ENCODE measurements at places on chromosomes 16 and 17.

DNA sequence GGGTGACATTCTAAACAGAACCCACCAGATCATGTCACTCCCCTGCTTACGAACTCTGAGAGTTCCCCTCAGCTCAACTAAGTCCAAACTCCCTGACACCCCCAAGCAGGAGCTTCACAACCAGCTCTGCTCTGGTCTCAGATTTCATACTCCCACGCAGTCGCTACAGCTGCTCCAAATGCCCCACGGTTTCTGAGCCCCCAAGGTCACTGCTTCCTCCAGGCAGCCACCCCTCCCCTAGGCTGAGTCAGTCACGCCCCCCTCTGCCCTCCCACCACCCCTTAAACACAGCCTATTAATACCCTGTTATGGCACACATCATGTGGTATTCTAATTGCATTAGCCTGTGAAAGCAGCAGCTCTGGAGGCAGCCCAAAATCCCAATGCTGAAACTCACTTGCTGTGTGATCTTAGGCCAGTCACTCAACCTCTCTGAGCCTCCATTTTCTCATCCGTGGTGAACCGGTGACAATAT lies 51.5 kb downstream of the GSG1L start:
- no peak for DNase-seq

- no peak for DNase-seq
These were observed 531.7 kb upstream of the TOM1L1 start for GRCh38 chr17:54368906-54369305.

GRCh38 chr16:13070268-13070667 lies 168.9 kb downstream of the SHISA9 start:
- no peak for DNase-seq

DNA sequence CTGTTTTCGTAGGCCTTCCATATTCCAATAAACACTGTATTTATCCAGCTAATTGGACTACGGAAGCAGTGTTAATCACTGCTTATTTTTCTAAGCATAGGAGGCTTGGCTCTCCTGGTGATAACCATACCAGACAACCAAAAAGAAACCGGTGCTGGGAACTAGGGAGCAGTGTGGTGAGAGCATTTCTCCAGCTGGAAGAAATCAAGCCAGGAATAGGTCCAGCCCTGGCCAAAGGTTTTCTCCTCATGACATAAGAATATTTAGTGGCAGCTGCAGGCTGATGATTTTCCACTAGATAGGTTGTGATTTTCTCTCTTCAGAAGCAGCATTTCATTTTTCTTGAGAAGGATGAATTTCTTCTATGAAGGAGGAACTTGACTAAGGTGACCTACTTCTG lies 141.5 kb downstream of the TRIM37 start:
- DNase-seq: no peak

GRCh38 chr17:50256826-50257618 lies 17.2 kb upstream of the TMEM92 start:
- no peak for DNase-seq

- no peak for DNase-seq
These were observed 7.3 kb upstream of the NR1D1 start for GRCh38 chr17:40107522-40108174.

- DNase-seq: no peak
These were observed 4.4 kb downstream of the COPRS start for GRCh38 chr17:31854672-31855071.

DNA sequence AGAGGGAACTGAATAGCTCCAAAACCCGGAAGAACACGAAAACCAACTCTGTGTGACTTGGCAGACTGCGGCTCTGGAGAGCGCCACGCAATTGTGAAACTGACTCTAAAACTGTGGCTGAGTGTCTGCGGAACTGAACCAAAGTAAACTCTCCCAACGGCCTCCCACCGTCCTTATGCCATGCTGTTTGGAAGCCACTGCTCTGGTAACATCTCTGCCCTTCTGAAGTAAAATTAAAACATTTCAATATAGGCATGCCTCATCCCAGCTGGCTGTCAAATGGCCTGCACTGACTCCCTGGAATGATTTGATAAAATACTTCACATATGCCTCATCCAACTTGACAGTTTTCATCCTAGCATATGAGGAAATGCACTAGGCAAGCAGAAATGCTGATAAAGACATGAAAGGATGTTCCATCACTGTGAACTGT lies 70.2 kb downstream of the PARN start:
- DNase-seq: no peak

- DNase-seq: no peak
These were observed 453.3 kb downstream of the KCNJ2 start for GRCh38 chr17:70622368-70623260.

- DNase-seq: peak; percentile 33
These were observed at the start of gene EVI2A for GRCh38 chr17:31321481-31321880. Gene EVI2A (minus strand): TSS chr17:31321622. CDS start chr17:31319013, 2,609 bp downstream.

DNA sequence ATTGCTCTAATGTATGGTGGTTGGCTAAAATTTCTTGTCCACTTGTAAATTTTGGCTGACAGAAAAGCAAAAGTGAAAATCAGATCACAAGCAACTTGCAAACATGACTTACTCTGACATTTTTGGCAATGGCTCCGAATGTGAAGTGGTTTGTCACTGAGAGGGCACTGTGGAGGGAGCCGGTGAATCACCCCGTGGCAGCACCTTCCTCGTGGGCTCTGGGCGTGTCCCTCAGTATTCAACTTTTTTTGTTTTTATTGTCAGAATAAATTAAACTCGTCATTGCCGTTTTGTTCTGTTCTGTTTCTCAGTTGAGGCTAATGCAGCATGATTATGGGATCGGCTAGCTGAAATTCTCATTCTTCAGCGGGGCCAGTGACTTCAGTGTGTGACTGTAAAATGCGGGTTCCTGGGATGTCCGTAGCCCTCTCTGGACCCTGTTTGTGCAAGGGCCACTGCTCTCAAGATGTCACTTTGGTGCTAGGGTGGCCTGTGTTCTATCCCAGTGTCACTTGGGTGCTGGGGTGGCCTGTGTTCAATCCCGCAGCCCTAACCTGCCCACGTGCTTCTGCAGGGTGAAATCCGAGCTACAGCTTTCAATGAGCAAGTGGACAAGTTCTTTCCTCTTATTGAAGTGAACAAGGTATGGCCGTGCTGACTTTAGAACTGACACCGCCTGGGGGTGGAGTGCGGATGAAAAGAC lies 48.8 kb downstream of the RPA1 start:
- no peak for DNase-seq

- no peak for DNase-seq
These were observed 15.9 kb downstream of the FAM83G start for GRCh38 chr17:18988546-18989173.

- no peak for DNase-seq
These were observed 149.8 kb upstream of the RPL38 start for GRCh38 chr17:74053712-74054078.

- no peak for DNase-seq
These were observed 2.0 kb downstream of the SMIM22 start for GRCh38 chr16:4796982-4797804.

GRCh38 chr17:20228410-20228809 lies 219.3 kb downstream of the SPECC1 start:
- DNase-seq: no peak

DNA sequence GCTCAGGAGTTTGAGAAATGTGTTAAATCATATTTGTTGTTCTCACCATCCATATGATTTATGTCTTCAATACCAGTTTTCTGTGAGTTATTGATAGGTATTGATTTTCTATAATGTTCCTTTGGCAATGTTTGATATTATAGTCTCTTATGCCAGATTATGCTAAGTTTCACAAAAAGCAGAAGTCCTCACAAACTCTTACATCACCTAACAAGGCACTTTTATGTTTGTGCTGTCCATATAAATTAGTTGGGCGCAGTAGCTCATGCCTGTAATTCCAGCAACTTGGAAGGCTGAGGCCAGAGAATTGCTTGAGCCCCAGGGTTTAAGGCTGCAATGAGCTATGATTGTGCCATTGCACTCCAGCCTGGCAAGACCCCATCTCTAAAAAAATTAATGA lies 12.6 kb upstream of the UQCRC2 start:
- DNase-seq: no peak

DNA sequence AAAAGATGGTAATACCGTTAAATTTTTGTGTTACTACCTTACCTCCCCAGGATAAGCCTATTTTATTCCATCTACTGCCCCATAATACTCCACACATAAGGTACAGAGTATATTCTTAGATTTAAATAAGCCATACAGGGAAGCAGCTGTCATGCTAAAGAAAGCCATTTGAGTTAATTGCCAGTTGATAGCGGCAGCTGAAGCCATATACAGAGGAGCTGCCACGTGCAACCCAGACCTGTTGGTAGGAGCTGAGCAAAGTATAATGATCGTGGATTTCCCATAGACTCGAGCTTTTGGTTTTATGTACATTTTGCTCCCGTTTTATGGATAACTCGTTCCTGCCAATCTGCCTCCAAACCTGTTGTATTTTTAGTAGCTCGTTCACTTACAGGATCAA lies 12.0 kb downstream of the CPSF4L start:
- no peak for DNase-seq

DNA sequence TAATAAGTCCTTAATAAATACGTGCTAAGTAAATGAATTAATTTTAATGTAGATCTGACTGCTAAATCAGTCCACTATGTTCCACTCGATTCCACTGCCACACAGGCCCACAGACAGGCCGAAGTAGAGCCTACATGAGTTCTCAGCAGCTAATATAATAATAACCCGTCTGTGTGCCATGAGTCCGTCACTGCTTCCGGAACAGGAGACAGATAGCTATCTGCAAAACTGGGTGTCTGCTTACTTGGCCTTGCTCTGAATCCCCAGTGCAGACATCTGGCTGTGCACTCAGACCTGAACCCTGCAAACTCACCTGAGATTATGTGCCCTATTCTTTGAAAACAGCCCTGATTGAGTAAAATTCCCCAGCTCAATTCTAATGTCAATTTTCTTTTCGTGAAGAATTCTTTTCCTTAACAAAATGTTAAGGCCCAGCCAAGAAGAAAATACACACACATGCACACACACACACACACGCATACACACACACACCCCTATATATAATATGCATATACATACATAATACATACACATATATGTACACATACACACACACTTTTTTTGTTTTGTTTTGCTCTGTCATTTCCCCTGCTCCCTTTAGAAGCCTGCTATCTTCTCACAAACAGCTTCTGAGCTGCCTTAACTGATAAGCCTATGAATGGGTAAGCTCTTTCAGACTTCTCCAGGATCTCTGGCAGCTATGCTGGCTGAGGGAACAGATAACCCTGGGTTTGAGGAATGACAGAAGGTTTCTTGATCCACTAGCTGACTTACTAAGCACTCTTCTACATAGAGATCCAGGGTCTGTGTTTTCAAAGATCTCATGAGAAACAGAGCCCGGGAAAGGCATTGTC lies 39.8 kb upstream of the TOM1L1 start:
- DNase-seq: no peak

DNA sequence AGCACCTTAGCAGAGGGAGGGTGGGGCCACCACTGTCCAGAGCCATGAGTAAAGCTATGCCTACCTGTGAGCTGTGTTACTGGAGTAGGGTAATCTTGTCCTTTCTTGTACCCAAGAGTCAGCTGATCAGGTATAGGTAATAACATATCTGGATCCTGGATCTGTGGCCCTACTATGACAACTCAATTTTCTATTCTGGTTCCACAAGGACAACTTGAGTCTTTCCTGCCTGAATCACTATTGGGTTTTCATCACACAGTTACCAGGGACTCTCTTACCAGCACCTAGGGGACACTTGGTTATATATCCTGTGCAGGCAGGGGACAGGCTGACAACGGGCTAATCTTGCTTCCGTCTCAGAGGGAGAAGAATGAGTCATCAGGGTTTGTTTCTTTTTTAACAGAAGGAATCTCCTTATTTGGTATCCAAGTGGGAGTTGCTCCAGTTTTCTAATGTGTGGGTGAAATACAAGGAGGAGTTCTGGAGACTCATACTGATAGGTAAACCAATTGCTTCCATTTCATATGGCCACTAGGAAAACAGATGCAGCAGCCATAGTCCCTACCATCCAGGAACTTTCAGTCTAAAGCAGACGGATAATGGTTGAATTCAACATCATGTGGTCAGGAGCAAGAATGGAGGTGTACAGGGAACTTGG lies 6.8 kb downstream of the ZNF267 start:
- DNase-seq: no peak

GRCh38 chr17:64281962-64282752 lies 19.1 kb upstream of the TEX2 start:
- peak; percentile 44 for DNase-seq

DNA sequence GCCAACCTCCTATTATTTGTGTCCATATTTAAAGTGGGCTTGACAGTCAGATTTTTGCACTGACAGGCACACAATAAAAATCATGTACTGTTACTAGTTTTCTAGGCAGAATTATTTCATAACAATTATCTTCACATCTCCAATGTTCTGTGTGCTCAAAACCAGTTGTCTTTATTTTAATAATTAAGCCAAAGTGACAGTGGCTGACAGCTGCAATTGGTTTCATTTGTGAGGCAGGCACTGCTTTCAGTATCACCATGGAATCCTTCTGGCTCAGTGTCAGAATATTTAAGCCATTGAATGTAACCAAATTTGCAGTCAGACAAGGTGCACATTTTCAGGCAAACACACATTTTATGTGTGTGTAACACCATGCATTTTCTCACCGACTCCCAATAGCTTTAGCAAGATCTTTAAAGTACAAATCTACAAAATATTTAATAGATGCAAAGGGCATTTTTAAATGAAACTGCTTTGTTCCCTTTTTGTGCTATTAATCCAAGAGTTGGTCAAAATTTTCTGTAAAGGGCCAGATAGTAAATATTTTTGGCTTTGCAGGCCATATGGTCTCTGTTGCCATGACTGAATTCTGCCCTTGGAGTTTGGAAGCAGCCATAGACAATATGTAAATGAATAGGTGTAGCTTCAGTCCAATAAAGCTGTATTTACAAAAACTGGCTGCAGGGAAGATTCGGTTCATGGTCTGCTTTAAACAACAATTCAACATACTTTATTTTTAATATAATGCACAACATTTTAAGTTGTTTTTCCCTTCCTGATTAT lies 486.0 kb downstream of the KCNJ2 start:
- no peak for DNase-seq

DNA sequence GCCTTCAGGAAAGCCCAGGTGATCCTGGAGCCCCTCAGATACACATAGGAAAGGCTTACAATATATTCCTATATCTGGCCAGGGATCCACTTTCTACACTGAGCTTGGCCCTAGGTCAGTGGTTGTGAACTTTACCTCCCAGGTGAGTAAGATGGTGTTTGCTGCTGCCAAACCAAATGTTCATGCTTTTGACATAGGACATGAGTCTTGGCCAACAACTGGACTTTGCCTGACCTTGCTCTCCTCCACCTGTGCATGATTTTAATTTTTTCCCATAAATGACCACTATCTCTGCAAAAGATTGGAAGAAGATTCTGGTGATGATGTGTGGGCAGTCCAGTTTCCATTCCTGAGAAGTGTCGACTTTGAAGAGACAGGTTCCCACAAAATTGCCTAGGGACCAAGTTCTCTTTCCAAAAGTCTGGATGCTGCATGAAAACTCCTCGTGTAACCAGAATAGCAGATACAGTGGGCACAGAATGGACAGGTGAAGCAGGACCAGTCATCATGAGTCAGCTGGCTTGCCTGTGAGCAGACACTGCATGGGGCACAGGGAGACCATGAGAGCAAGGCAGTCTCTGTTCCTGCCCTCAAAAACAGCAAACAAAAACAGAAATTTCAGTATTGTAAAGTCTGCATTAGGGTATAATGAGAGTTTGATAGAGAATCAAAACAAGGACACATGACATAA lies 226.4 kb upstream of the MON1B start:
- no peak for DNase-seq

Measured in GM18507 (cell line).